RWPE1 (cell line): ENCODE measurements at places on chromosomes 3 and 15.
A peak's percentile ranks its signal among the peaks of the same experiment; 100 is the strongest.

DNA sequence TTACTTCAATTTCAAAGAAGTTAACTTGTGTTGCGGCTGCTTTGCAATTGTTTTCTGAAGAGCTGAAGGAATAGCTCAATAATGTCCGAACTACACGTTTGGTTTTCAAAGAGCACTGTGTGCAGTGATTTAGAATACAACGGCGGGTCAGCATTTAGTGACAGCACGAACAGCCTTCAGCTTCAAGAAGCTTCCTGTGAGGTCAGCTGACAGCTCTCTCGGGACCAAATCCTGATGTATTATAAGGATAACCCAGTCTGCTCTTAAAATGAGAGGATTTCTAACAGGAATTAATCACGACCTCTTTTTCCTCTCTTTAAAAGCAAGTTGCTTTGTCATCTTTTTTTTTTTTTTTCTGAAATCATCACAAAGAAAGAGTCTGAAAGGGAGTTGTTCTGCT, 97.9 kb upstream of the UNC13C start:
- no peak for DNase-seq

GRCh38 chr3:8560366-8561007, 58.9 kb downstream of the LMCD1 start:
- no peak for DNase-seq

GRCh38 chr3:452221-452620, 255.7 kb downstream of the CHL1 start:
- no peak for DNase-seq

DNA sequence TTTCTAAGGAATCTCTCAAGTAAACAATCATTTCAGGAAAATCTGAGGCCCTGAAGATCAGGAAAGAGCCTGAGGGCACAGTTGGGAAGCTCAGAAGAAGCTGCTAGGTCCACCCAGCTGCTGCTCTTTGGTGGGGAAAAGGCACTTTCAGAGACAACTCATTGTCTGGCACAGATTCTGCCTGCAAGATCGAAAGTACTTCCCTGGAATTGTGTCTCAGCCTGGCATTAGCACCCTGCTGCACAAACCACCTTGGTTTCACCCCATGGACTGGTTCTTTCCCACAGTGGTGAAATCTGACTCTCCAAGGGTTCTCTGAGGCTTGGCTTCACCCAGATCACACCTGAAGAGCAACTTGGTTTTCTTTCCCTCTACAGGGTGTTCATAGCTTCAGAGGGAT, 18.7 kb downstream of the THRB start:
- DNase-seq, result no peak

- DNase-seq, result no peak
Measured at GRCh38 chr3:127674101-127674721, 1.5 kb downstream of the ABTB1 start.

GRCh38 chr15:31511707-31512310, 185.2 kb downstream of the KLF13 start:
- DNase-seq, result no peak

- DNase-seq, result no peak
Measured at GRCh38 chr15:87739081-87739480, 517.5 kb downstream of the NTRK3 start.

- no peak for DNase-seq
Measured at GRCh38 chr3:119543147-119543546, 16.3 kb downstream of the CD80 start.

GRCh38 chr3:195700319-195700718, 20.5 kb upstream of the MUC20 start:
- no peak for DNase-seq

GRCh38 chr3:129473769-129474152, 33.7 kb downstream of the IFT122 start:
- no peak for DNase-seq

DNA sequence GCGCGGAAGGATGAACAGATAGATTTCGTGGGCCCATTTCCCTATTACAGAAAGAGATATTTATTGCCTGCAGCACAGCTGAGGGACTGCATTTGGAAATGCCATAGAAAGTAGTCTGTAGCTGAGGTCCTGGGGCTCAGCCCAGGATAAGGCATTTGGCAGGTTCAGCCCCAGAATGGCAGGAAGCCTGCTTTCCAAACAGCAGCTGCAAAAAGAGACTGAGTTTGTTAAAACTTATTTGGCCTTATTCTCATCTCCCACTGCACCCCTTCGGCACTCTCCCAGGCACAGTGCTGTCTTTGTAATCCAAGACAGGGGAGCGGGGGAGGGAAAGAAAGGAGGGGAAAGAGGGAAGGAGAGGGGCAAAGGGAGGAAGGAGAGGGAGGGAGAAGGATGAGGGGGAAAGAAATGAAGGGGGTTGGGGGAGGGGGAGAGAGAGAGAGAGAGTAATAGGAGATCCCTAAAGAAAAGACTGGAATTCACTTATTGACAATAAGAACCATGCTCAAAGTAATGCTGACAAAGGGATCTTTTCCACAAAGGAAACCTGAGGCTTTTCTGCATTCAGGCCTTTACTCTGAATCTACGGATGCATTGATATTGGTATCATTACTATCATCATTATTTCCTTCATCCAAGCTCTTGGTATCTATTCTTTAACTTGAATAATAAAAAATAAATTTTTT, 94.0 kb upstream of the LRRN1 start:
- no peak for DNase-seq

GRCh38 chr3:4606911-4607310, 113.8 kb downstream of the ITPR1 start:
- DNase-seq, result no peak

DNA sequence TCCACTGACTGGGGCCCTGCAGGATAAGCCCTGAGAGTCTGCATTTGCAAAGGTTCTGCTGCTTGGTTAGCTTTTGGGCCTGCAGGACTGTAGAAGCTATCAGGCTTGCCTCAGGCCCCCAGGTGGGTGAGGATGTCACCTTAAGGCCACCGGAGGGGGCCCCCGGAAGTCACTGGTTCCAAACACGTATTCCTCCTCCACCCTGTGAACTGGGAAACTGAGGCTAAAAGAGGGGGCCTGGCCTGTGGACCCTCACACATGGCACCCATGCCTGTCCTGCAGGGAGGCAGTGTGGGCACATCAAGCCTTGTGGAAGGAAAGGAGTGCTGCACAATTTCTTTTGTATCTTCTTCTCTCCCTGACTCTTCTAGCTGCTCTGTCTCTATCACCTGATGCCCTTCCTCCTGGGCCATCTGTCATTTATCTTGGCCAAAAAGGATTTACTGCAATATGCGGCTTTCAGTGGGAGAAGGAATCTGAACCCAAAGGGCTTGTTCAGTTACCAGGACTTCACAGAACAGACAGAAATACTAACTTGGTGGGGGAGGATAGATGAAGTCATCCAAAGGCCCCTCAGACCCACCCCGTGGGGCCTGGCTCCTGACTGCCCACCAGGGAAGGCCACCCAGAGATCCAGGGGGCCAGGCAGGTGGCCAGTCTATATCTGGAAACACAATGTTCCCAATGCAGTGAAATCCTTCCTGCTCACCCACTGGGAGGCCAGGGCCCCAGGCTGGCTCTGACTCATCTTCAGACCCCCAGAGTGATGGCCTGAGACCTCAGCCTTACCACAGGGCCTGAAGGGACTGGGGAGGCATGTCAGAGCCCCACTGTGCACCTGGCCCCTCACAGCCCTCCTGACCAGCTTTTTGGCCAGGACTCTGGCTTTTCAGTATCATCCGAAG, 18.3 kb downstream of the UBAP1L start:
- DNase-seq, result no peak

DNA sequence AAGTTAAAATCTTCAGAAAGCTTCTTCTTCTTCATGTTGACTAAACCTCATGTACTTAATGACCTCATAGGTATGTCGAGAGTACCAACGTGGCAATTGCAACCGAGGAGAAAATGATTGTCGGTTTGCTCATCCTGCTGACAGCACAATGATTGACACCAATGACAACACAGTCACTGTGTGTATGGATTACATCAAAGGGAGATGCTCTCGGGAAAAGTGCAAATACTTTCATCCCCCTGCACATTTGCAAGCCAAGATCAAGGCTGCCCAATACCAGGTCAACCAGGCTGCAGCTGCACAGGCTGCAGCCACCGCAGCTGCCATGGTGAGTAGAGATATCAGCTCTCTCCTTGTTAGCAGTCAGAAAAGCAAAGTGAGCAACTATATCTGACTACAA, 176.5 kb downstream of the MBNL1 start:
- DNase-seq, result no peak

DNA sequence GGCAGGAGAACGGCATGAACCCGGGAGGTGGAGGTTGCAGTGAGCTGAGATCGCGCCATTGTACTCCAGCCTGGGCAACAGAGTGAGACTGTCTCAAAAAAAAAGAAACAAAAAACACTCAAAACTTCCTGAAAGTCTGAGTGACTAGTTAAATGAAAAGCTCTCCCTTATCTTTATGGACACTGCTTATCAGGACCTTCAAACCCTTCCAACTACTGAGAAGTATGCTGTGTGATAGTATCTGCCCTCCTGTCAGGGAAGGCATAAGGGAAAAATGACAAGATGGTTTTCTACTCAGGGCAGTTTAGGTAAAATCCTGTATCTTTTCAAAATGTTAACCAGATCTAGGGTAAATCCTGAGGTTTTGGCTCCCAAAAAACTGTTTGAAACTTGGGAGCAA, 21.8 kb downstream of the EMC7 start:
- DNase-seq, result no peak

DNA sequence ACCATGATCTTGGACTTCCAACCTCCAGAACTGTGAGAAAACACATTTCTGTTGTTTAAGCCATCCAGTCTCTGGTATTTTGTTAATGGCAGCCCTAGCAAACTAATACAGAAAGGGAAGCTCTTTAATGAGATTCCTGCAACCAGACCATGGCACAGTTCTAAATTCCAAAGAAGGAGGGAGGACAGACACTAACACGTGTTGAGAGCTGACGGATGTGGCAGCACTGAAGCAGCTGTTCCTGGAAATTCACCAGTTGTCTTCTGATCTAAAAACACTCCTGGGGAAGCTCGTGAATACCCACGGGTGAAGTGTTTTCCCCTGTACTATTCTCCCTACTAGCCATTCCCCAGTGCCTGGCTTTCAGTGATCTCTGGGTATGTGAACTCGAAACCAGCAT, 56.7 kb downstream of the RPL22L1 start:
- no peak for DNase-seq

DNA sequence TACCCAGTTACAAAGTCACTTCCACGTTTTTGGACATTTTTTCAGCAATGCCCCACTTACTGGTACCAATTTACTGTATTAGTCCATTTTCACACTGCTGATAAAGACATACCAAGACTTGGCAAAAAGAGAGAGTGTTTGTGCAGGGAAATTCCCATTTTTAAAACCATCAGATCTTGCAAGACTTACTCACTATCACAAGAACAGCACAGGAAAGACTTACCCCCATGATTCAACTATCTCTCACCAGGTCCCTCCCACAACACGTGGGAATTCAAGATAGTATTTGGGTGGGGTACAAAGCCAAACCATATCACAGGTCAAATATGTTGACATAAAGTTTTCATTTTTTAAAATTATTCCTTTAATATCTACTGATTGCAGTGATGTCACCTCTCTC, 16.2 kb upstream of the ABI3BP start:
- DNase-seq, result no peak

DNA sequence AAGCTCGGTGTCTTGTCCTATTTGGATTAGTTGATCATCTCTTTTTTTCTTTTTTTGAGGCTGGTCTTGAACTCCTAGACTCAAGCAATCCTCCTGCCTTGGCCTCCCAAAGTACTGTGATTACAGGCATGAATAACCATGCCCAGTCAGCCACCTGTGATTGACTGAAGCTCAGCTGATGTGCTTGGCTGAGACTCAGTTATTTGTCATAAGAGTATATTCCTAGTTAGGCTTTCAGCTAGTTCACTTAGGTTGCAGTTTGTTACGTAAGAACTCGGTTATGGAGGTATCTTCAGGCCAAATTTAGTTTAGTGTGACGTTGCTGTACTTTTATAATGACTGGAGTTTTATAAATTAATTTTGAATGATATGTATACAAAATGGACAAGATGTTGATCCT, 365.0 kb downstream of the SV2B start:
- no peak for DNase-seq

- peak; percentile 17 for DNase-seq
Measured at GRCh38 chr15:64355348-64355943, 527 bp downstream of the CSNK1G1 start.

DNA sequence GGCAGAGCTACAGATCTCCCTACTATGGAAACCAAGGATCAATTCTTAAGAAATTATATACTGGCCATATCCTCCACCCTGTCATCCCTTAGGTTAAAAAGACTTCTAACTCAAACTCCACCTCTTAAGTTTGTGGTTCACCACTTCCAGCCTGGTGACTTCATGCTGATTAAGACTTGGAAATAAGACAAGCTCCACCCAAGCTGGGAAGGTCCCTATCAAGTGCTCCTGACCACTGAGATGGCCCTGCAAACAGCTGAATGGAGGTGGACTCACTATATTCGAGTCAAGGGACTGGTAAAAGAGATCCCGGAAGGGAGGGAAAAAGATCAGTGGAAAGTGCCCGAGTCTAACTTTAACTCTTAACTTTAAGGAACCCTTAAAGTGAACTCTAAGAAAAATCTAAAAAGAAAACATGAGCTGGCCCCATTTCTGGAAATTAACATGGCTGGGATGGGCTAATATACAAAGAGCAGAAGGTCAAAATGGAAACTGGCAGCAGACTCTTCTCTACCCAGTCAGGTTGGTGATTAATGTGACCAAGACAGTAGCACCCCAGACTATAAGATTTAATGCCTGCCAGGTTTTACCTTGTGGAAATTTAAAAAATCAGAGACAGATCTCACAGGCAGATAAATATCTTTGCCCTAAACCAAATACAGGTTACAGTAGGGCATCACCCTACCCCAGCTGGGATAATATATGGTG, 43.9 kb downstream of the PPCDC start:
- DNase-seq, result peak; percentile 33

GRCh38 chr3:42492508-42493080, 9.8 kb upstream of the VIPR1 start:
- no peak for DNase-seq

GRCh38 chr3:112811131-112811884, 35.4 kb downstream of the CD200R1L start:
- DNase-seq, result no peak

DNA sequence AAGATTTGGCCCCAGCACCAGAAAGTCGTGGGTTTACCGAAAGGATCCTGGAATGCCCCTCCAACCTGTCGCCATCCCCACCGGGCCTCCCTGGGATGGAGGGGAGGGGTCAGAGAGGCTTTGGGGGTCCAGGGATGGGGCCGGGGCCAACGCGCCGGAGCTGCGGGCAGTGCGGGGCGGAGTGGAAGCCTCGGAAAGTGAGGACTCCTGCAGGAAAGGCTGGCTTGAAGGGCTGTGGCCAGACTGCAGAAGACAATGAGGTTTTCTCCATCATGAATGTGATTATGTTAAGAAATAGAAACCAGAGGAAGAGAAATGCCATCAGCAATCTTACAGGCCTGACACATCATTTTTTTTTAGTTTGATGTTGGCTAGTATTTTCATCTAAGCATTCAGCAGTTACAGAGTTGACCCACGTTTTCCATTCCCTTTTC, 738 bp downstream of the YEATS2 start:
- DNase-seq, result peak; percentile 45

DNA sequence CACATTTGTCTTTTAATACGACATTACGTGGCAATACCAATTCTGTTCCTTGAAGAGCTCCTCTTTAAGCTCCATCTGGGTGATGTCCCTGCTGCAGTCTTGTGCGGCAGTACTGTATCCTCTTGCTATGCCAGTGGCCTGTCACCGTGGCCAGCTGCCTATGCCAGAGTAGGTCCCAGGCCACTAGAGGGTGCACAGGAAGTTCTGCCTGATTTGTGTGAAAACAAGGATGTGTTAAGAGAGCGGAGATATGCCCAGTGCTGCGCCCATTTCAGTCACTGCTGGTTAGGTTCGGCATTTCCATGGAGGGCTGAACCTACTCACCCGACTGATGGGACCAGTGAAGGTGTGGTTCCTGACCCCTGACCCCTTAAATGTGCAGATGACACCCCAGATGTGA, 25.2 kb downstream of the NIPA1 start:
- DNase-seq, result no peak
